NCI-H187 (cell line): ENCODE measurements at places on chromosomes 6 and 20.

DNA sequence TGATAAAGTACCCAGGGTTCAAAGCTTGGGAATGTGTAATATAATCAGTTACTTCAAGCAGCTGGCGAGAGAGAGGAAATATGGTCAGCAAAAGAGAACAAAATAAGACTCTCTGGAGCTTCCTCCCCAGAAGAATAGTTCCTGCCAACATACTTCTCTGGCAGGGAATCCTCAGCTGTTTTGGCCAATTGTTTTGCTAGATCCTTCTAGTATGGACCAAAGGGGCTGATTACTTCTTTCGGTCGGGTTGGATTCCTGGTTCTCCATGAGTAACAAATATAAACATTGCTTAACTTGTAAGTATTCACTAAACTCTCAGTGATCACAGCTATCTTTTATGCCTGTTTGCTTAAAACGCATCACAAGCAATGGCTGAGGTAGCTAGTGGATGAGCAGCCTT is 31.4 kb upstream of the FBXO9 start:
- no peak for DNase-seq

GRCh38 chr6:24391208-24391607 is 11.5 kb upstream of the MRS2 start:
- DNase-seq = no peak

GRCh38 chr6:20583444-20583800 is 49.2 kb downstream of the CDKAL1 start:
- no peak for DNase-seq

GRCh38 chr20:43992885-43993284 is 78.2 kb downstream of the TOX2 start:
- no peak for DNase-seq

GRCh38 chr6:101117393-101118135 is 236.4 kb upstream of the ASCC3 start:
- no peak for DNase-seq

- no peak for DNase-seq
These were observed 442.6 kb upstream of the MARCKS start for GRCh38 chr6:113414511-113414910.

GRCh38 chr6:43665376-43665775 is 20.5 kb downstream of the RSPH9 start:
- no peak for DNase-seq

DNA sequence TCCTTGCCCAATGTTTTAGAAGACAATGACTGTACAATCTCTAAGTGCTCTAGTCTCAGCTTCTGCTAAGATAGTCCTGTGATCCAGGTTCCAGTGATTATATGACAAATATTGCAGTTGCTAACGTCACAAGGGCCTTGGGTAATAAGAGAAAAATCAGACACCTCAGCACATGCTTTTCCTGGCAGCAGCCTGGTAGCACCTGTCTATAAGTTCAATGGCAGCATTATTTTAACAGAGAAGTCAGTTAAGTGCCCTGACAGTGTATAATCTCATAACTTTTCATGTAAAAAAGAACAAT is 121.3 kb upstream of the BCLAF1 start:
- DNase-seq = no peak

DNA sequence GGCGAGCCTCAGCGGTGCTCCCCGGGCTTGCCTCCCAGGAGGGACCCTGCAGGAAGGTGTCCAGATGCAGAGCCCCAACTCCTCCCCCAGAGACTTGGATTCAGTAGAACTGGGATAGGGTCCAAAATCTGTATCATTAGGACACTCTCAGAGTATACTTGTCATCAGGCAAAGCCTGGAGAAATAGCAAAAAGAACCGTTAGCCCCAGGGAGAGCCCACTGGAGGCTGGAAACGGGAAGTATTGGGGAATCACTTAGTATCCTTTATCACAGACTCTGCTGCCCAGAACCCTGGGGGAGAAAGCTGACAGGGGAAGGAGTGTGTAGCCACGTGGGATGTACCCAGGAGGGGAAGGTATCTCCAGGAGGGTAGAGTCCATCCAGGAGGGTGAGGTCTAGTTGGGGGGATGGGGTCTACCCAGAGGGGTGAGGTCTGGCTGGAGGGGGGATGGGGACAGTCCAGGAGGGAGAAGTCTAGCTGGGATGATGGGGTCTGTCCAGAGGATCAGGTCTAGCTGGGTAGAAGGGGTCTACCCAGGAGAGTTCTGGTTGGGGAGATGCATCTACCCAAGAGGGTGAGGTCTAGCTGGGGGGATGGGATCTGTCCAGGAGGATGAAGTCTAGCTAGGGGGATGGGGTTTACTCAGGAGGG is 107.2 kb downstream of the LY86 start:
- no peak for DNase-seq

- DNase-seq = no peak
These were observed 127.4 kb downstream of the MYLK4 start for GRCh38 chr6:2623295-2623694.

GRCh38 chr6:116542426-116542825 is 3.1 kb downstream of the TRAPPC3L start:
- no peak for DNase-seq

DNA sequence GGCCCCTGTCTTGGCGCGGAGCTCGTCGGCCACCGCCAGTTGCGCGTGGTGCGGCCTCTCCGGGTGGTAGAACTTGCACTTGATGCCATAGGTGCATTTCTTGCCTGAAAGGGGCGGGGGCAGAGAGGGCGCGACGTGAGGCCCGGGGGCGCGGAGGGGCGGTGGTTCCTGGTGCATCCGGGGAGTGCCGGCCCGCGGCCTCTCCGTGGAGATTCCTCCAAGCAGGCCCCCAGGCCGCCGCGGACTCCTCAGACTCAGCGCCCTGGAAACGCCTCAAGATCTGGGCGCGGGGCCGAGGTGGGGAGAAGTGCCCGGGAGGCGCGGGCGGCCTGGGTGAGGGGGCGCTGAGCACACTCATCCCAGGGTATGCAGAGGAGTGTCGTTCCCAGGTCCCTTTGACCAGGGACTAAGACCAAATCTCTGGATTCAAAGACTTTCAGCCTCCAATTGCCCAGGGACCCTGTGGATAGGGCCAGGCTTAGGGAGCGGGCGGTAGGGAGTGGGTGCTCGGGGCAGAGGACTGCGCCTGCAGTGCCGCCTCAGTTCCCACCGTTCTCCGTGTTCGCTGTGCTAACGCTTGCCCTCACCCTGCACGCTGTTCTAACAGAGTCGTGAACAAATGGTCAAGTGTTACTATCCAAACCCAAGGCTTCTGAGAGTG is 33.3 kb downstream of the ZC3H12D start:
- no peak for DNase-seq

- no peak for DNase-seq
These were observed 53.6 kb upstream of the BHLHE23 start for GRCh38 chr20:63060057-63060991.

DNA sequence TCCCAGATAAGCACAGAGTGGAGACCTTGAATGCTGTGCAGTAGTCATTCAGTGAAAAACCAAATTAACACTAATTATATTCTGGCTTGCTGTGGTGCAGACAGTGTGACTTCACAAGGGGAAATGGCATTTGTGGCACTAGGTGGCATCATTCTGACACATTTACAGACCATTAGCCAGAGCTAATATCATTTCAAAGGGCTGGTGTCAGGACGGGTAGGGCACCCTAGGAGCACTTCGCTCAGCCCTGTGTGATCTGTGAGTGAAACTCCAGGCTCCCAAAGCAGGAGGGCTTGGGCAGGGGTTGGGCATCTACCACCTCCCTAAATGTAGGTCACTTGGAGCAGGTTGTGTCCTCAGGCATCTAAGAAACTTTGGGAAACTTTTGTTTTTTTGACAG is 555.8 kb downstream of the PKHD1 start:
- no peak for DNase-seq

GRCh38 chr6:53162606-53163005 is 14.0 kb upstream of the GCM1 start:
- DNase-seq = no peak

GRCh38 chr6:40251637-40252300 is 317.5 kb upstream of the MOCS1 start:
- DNase-seq = no peak

GRCh38 chr6:113120582-113121285 is 736.4 kb upstream of the MARCKS start:
- DNase-seq = peak; percentile 1

DNA sequence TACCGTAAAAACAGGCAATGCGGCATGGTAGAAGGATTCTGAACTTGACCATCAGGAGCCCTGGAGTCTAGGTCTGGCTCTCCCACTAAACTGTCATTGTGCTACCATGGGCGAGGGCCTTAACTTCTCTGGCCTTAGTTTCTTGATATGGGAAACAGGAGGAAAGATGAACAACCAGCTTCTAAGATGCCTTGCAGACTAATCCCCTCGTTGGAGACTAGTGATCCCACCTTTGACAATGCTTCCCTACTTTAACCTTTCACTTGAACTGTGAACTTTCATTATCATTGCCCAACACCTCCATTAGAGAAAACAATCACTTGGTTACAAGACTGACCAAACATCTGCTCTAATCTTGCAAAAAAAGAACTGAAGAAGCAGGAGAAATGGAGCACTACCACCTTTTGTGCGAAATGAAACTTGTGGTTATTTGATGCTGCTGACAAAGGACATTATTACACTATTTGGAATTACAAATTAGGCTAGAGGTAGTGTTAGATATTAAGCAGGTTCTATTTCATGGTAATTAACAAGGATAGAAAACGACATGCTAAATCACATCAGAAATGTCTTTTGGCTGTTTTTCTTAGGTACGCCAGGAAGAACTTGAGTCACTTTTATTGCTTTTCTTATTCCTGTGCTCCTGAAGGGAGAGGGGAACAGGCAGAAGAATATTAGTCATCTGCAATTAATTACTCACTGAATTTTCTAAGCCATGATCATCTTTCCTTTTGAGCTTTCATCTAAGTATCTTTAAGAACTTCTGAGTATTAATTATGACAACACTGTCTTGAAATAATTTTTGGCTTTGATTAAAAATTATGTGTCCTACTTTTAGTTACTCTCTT is 39.1 kb upstream of the ARHGAP18 start:
- no peak for DNase-seq

- DNase-seq = no peak
These were observed 3.0 kb upstream of the MLIP start for GRCh38 chr6:54108271-54108670.

- DNase-seq = no peak
These were observed 356.9 kb downstream of the CDKAL1 start for GRCh38 chr6:20891161-20891560.

- no peak for DNase-seq
These were observed 27.3 kb upstream of the GRM4 start for GRCh38 chr6:34172961-34173775.

GRCh38 chr6:27130668-27131428 is 116.7 kb upstream of the PRSS16 start:
- no peak for DNase-seq

DNA sequence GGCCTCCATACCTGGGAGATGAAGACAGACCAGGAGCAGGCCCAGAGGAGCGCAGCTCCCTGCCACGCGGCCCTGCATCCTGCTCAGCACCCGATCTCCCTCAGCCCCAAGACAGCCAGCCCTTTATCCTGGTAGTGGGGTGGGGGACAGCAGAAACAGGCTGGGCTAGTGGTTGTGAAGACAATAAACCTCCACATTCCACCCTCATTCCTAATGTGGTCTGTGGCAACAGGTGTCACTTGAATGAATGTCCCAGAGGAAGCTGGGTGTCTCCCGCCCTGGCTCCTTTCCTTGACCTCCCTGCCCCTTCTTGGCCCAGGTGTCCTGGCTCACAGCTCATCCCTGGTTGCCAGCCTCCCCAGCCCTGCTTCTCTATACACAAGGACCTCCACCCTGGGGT is at the start of gene C6orf15:
C6orf15 (minus strand) TSS at position 98 of the 400 bp plus-strand sequence; CDS start at position 78, 20 bp downstream.
- no peak for DNase-seq

DNA sequence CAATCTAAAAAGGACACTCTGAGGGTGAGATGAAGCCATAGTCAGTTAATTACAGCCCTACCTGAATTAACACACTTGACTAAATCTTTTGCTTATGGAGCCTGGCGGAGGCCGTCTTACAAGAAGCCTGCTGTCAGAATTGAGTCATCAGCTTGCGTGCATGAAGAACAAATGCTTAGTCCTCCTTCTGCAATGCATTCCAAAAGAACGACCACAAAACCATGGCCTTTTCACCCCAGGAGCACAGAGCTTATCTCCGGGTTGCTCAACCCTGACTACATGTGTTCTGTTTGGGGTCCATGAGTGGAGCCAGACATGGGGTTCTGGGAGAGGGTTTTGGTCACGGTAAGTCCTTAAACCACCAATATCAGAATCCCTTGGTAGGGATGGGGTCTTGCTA is 318.1 kb downstream of the CLIC5 start:
- no peak for DNase-seq

DNA sequence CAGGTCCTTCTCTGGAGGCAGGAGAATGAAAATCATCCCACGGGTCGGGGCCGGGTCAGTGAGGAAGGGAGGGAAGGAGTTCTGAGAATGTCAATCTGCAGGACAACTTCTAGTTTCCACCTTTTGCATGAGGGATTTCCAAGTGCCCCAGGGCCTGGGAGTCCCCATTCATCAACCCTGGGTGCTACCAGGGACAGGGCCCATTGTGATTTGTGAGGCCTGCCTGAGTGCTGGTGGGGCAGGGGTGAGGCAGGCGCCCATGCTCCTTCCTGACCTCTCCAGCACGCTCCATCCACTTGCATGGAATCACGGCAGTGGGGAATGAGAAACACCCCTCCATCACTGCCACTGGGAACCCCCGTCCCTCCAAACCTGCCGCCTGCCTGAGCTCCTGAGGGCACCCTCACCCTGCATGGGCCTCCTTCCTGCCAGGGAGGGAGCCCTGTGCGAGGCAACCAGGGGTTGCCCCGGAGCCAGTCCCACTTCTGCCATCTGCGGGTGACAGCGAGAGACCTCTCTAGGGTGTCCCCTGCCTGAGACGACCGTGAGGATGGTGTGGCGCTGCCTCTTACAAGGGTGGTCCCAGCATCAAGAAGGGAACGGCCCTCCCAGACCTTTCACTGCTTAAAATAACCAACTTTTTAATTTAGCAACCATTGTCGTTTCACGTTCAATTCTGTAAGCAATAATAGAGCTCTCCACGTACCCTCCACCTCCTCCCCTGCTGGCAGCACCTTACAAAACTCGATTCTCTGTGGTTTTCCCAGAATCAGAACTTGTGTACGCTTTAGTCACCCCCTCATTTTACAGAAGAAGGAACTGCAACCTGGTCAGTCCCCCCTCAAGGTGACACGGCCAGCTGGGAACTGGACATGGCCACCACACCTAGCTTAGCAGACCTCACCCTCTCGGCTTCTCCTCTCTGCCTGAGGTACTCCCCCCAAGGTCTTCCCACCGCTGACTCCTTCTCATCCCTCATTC is 28.6 kb downstream of the PMEPA1 start:
- no peak for DNase-seq

DNA sequence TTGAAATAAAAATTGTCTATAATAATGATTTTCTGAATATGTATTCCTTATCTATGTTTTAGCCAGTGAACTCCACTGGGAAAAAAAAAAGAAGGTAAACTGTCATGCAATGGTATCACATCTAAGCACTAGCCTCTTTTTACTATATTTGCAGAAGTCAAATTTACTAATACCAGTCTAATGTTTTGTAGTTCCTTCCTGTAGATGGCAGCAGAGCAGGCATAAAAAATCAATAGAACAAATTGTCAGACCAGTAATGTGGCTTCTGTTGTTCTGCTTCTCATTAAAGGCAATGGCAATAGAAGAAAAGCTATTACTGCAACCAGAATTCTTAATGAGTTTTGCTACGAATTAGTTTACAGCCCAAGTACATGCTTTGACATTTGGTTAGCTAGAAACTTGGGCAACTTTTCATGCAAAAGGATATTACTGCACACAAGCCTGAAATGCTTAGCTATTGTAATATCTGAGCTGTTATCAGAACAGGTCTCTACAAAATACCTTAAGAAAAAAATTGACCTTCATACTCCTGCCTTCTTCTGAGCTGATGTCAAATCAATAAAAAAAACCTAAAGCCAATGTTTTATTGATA is 476.9 kb downstream of the KHDRBS2 start:
- DNase-seq = no peak

GRCh38 chr6:166440106-166440505 is 57.4 kb upstream of the MPC1 start:
- no peak for DNase-seq

GRCh38 chr6:127305741-127306140 is 37.7 kb downstream of the ECHDC1 start:
- DNase-seq = no peak
